GF-D8 (cell line): ENCODE measurements at places on chromosomes 2 and 18.

DNA sequence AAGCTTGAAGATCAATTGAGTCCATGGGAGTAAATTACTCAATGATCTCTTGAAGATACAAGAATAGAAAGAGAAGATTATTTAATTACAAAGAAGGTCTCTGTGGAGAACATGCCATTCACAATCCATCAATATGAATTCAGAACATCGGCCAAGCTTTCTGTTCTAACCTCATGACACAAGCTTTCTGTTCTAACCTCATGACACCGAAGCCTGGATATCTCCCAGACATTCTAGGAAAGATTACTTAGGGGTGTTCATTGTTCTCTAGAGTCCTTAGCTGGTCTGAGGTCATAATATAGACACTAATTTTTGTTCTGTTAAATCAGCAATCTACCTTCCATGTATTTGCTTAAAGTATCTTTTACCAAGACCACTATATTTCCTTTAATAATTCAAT is 95.5 kb downstream of the RDH14 start:
- no peak for DNase-seq

- DNase-seq: no peak
Observed at GRCh38 chr2:16441431-16441830, 224.2 kb downstream of the CYRIA start.

GRCh38 chr2:217761645-217762277 is 241.0 kb downstream of the TNS1 start:
- no peak for DNase-seq

DNA sequence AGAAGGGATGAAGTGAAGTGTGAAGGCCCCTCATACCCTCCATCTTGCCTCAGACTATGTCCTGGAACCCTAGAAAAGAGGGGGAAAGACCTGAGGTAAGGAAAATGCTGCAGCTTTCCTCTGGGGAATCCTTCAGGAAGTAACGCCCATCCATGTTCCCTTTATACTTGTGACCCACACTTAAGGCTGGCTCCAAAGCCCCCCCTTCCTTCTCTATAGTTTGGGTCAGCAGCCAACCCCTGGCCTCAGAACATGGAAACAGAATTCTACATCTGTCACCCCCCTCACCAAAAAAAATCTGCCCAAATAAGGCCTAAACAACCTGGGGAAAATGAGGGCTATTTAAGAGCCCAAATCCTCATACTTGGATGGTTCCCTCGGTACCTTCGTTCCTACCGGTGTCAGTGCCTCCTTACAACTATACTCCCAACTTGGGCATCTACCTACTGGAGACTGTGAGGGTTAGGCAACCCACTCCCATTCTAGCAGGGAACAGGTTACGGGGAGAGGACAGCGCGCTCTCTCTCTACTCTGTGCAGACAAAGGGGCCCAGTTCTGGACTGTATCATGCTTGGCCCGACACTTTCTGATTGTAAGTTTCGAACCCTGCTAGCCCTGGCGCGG is 689 bp downstream of the OST4 start:
- no peak for DNase-seq

- DNase-seq: peak; percentile 6
Observed at GRCh38 chr2:33583194-33583938, 15.7 kb downstream of the FAM98A start.

GRCh38 chr2:44360749-44361329 is 455 bp downstream of the PREPL start:
- DNase-seq: no peak

GRCh38 chr2:197286805-197287595 is 23.6 kb downstream of the ANKRD44 start:
- no peak for DNase-seq

- no peak for DNase-seq
Observed at GRCh38 chr2:144225076-144225475, 294.8 kb downstream of the ZEB2 start.

DNA sequence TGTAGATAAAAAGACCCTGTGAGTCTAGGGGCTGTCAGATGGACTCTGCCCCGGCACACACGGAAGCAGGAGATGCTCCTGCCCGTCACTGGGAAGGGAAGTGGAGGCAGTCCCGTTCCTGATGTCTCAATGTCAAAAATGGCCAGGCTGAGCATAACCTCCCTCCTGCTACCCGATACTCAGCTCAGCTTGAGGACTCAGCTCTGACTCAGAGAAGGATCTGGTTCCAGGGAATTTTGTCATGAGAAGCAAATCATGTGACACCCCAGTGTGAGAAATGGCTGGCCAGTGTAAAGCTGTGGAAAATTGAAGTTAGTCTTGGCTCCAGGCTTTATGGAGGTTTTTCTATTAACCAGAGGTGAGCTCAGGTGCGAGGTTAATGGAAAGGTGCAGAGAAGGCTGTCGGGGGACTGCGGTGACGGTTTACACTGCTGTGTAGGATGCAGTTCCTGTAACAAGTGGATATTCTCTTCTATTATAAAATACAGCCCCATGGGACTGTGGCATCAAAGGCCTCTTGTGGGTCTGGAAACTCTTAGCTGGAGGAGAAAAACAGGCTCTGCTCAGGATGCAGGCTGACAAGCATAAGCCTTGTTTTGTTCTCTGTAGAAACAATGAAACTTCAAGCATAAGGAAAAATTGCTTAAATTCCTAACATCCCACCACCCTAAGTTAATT is 24.7 kb upstream of the AGAP1 start:
- no peak for DNase-seq

DNA sequence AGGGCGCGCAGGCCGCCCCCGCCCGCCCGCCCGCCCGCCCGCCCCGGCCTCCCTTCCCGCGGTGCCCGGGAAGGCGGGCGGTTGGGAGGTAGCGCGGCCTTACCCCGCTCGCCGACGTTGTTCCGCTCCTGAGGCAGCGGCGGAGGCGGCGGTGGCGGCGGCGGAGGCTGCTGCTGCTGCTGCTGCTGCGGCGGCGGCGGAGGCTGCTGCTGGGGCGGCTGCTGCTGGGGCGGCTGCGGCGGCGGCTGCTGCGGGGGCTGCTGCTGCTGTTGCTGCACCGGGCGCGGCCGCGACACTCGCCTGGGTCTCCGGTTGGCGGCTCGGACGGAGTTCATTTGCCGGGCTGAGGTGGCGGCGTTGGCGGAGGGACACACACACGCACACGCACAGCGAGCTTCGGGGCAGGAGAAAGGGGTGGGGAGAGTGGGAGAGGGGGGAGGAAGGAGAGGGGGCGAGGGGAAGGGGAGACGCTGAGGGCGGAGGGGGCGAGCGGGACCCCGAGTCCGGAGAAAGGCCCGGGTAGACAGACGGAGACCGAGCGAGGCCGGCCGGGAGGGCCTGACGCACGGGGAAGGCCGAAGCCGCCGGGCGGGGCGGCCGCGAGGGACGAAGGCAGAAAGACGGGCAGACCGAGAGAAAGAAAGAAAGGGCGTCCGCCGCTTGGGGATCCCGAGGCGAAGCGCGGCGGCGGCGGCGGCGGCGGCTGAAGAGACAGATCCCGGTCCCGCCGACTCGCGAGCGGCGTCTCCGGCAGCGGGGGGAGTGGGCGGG is 727 bp downstream of the FBXO11 start:
- DNase-seq: no peak

GRCh38 chr18:35267809-35268208 is 22.2 kb downstream of the ZSCAN30 start:
- DNase-seq: no peak

GRCh38 chr2:149076863-149077412 is 38.4 kb downstream of the LYPD6B start:
- no peak for DNase-seq

- no peak for DNase-seq
Observed at GRCh38 chr2:29278966-29279365, 163.8 kb downstream of the CLIP4 start.

GRCh38 chr2:197378086-197378485 is 56.7 kb downstream of the SF3B1 start:
- no peak for DNase-seq

DNA sequence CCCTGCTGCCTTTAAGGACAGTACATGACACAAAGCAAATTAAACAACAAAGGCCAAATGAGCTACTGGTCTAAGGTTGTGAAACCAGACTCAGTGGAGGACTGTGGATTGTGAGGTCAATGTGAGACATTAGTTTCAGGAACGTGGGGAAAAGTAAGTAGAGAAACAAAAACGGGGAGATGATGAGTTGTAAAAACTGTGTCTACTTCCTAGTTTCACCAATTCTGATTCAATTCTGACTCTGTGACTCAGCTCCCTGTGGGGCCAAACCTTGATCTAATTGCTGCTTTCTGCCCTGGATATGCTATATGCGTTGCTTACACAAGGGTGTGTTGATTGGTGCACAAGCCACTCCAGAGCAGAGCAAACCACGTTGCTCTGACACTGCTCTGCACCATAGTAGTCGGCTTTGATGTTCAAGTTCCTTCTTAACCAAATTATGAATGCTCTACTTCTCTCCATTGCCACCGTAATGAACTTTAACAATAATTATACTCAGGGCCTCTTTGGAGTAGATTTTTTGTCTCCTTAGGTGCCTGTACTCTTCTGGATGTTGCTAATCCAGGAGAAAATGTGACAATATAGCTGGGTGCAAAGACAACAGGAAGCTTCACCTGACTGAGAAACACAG is 1640.1 kb upstream of the CELF4 start:
- DNase-seq: no peak

DNA sequence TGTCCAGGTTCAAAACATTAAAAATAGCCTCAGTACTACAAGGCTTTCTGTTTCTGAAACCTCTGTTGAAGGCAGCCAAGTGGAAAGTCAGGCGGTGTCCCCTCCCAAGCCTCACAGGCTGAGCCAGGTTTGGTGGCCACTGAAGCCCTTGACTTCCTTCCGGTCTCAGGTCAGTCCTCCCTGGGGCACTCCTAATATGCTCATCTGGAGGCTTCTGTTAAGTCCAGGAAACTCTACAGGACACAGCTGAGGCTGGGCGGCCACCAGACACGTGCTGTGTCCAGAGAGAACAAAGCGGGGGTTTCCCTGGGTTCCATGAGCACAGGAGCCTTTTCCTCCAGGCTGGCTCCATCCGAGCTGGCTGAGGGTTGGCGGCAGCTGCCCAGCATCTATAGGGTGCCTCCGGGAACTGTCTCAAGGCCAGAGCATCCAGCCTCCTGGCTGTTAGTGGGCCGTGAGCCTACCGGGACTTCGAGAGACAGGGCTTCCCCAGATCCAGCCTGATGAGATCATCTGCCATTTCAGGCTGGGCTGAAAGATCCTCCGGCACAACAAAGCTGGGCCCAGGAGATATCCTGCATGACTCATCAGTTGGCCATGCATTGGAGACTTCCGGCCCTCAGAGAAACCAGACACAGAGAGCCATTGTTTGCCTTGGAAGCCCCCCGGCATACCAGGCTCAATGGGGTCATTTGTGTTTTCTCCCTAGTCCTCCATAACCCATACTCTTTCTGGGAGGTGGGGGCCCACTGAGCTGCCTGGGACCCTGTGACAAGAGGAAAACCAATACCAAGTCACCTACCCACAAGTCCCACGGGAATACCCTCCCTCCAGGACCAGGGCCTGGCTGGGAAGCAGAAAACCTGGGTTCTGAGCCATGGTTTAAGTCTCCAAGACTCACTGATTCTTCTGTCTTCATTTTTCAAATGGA is 71.7 kb downstream of the HS1BP3 start:
- no peak for DNase-seq

- no peak for DNase-seq
Observed at GRCh38 chr2:109421101-109421500, 192.7 kb downstream of the SEPTIN10 start.

GRCh38 chr2:16821692-16822091 is 156.1 kb upstream of the CYRIA start:
- DNase-seq: no peak

DNA sequence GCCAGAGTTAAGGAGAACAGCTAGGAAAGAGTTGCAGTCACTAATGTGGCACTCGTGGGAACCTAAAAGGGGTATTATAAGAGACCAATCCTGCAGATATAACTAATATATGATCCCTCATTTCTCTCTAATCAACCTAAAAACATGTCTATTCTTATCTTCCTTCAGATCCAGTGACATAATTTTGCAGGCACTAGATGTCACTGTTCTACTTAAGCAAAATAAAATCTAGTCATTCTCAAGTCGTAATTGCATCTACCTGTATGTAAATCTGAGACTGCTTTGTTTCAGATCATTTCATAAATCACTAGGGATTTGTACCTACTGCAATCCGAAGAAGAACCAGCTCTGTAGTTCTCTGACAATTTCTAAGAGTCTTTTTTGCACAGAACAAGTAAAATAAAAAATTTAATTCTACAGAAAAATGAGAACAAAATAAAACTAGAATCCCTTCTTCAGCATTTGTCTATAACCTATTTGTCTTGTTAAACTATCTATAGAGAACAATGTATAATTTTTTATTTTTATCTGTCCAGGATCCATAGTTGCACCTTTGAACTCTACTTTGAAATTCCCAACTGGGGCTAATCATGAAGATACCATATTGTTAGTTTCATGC is 56.5 kb upstream of the ERBB4 start:
- no peak for DNase-seq
